ENCODE measurements at places on chromosomes 13 and 19.

DNA sequence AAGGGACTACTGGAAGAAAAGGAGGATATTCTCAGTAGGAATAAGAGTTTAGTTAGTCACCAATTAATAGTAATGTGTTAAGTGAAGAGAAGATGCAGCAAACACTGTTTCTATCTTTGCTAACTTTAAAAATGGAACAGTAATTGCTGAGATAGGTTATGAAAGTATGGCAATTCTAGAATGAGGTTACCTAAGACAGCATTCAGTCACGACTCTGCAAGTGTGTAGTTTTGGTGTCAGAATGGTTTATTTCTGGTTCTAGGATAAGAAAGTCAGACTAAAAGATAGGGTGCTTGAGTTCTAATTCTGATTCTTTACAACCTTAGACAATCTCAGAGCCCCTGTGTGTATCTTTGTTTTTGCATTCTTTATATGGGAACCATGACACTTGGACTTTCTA, 138.1 kb downstream of the POU4F1 start:
- DNase-seq: no peak

- no peak for DNase-seq
Measured at GRCh38 chr19:49614096-49614833, 23.3 kb downstream of the PRR12 start.

GRCh38 chr13:32147976-32148375, 116.4 kb downstream of the FRY start:
- DNase-seq: no peak

DNA sequence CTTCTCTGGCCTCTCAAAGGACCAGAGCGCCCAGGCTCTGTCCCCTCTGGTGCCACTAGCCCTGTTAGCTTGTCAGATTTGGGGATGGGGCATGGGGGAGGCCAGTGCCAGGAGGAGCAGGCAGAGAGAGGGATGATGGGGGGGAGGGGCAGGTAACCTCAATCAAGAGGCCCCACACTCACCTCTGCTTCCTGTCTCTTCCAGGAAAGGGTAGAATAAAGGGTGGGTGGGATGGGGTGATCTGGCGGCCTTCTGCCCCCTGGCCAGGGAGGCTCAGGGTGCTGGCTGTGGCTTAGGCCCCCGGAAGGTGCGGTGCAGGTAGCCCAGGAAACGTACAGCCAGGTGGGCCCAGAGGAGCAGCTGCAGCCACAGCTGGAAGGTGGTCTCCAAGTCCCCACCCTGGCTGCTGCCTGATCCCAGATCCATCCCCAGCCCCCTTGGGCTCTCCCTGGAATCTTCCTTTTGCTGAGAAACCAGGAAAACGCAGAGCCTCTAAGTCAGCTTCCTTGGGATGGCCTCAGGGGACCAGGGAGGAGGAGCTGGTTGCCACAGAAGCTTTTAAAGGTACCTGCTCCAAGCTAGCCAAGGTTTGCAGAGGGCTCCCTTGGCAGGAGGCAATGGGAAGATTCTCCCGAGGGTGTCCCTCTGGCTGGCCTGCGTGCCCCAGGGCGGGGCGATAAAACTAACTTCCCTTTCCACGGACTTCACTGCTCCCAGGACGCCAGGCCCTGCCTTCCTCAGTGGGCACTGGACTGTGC, 5.3 kb downstream of the PRKACA start:
- DNase-seq: no peak

DNA sequence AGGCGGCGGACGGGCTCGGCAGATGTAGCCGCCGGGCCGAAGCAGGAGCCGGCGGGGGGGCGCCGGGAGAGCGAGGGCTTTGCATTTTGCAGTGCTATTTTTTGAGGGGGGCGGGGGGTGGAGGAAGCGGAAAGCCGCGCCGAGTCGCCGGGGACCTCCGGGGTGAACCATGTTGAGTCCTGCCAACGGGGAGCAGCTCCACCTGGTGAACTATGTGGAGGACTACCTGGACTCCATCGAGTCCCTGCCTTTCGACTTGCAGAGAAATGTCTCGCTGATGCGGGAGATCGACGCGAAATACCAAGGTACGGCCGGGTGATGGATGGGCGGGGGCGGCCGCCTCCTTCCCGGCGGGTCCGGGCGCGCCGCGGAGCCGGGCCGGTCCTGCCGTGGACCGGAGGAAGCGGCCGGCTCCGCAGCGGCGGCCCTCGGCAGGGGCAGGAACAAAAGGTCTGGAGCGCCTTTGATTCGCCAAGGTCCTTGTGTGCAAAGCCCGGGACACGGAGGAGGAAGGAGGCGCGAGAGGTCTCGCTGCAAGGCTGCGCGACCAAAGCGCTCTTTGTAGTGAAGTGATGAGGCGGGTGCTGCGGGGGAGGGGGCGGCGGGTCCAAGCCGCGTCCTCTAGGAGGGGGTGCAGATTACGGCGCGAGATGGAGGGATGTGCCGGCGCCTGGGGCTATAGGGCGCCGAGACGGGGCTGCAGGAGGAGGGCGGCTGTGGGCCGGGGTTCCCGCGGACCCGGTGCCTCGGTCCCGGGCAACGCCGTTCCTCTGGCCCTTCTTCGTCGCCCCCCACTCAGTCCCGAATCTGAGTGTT, 689 bp downstream of the ING1 start:
- DNase-seq: peak; percentile 36

DNA sequence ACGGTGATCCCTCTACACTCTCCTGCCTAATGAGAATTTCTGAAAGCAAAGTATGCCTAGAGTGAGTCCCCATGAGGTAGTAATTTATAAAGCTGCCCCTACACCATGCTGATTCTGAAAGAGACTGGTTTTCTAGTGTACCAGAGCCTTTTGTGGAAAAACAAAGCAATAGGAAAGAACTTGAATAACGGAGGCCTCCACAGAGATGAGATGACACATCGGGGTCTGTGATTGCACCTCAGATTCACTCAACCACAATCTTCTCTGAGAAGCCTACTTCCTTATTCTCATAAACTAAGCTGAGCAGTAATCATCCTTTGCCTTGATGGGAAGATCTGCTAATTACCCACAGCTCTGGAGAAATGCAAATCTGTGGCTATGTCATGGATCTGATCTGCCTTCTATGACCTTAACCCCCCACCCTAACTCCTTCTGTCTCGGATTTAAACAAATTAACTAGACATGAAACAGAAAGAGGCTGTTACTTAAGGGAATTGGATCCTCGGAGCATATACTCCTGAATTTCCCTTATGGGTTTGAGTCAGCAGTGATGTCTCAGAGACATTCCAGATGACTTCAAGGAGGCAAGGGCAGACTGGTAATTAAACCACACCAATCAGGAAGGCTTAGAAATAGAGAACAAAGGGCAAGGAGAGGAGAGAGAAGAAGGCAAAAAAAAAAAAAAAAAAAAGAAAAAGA, 128.0 kb downstream of the DCT start:
- no peak for DNase-seq

GRCh38 chr13:67069117-67069767, 160.9 kb downstream of the PCDH9 start:
- DNase-seq: no peak

DNA sequence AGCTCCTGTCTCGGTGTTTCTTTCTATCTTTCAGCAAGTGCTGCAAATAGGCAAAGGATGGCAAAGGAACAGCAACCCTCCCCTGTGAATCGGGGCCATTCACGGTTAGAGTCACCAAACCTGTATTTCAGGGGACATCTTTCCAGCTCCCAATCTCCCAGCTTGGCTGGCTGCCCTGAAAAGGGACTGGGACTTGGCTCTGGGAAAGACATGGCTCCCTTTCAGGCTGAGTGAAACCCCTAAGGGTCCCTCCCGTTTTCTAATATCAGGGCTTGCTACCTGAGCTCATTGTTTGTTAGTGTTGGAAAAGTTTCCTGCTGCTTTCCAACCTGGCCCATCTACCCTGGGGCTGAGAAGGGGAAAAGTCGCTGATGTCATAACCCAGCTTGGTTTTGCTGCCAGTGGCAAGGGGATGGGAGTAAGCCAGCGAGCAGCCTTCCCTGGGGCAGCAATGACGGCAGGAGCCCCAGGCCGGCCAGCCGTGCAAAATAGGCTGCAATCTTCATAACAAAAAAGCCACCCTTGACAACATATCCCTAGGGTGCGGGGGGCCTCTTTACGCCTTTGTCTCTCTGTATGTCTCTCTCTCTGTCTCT, 29.9 kb downstream of the SERP2 start:
- DNase-seq: no peak

- no peak for DNase-seq
Measured at GRCh38 chr13:104832231-104832630, 1703.2 kb downstream of the EFNB2 start.

GRCh38 chr13:99992949-99993351, 11.4 kb downstream of the ZIC2 start:
- DNase-seq: no peak

GRCh38 chr19:44580366-44580895, 32.9 kb upstream of the IGSF23 start:
- DNase-seq: no peak

GRCh38 chr13:112849500-112849899, 119.5 kb upstream of the MCF2L start:
- DNase-seq: no peak

GRCh38 chr19:39508629-39509028, 6.3 kb upstream of the SELENOV start:
- DNase-seq: no peak

DNA sequence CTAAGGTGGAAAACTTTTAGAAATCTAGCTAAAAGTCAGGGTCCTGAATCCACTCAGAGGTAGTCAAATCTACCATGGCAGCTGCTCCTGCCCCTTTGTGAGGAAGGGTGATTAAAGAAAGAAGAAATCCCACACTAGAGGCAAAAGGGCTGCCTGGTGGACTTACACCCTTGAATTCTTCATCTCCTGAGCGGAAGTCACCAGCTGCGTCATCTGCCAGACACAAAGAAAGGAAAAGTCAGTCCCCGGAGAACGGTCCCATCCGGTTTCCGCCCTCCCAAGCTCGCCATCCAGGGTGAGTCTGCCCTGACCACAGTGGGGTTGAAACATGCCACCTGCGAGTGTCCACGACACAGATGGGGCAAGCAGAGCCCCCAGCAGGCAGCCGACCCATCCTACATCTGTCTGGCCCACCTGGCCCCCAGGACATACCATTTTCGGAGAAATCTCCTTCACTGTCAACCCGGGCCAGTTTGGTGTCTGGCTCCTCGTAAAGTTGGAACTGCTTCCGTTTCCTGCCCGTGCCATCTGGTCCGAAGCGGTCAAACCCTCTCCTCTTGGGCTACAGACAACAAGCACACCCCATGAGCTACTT, 7.7 kb downstream of the AKAP8 start:
- DNase-seq: no peak

GRCh38 chr19:58536852-58537798, 6.7 kb upstream of the TRIM28 start:
- no peak for DNase-seq

- DNase-seq: no peak
Measured at GRCh38 chr19:45805719-45806118, 9.4 kb downstream of the RSPH6A start.

Data from stimulated activated CD8-positive, alpha-beta memory T cell treated with anti-CD3 and anti-CD28 coated beads, Interleukin-4, amount 100 ng/mL, for 4 hours (primary cell).